ENCODE measurements at places on chromosomes 1 and 21.

DNA sequence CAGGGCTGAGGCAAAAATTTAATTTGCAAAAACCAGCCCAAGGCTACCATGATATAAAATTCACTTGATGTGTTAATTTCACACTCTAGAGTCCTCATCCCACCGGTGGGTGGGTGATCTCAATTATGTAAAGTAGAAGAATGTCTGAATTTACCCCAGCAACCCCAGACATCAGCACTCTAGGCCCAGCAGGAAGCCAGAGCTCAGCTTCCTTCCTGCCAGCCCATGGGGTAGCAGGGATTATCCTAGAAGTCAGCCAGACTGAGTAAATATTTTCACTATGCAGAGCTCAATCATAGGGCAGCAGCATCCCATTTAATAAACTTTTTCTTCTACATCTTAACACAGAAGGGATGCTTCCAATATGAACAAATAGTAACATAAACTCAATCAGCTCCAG lies 71.0 kb downstream of the SIPA1L2 start:
- DNase-seq, result no peak

DNA sequence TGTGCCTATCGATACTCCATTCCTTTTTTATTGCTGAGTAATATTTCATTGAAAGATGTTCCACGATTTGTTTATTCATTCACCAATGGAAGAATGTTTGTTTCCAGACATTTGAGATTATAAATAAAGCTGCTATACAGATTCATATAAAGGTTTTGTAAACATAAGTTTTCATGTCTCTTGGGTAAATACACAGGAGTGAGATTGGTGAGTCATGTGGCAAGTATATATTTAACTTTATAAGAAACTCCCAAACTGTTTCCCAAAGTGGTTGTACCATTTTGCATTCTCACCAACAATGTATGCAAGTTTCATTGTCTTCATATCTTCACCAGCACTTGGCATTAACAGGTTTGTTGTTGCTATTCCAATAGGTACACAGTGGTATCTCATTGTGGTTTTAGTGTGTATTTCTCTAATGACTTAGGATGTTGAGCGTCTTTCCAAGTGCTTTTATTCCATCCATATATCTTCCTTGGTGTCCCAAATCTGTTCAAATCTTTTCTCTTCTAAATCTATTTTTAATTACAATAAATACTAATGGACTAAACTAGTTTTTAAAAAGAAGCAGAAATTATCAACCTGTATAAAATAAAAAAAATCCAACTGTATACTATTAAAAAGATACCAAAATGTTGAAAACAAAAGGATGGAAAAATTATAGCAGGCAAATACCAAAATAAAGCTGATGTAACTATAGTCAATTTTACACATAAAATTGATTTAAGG lies 6.6 kb downstream of the SLC9C2 start:
- DNase-seq, result no peak

- DNase-seq, result no peak
Measured at GRCh38 chr1:174958396-174958795, 41.4 kb upstream of the CACYBP start.

DNA sequence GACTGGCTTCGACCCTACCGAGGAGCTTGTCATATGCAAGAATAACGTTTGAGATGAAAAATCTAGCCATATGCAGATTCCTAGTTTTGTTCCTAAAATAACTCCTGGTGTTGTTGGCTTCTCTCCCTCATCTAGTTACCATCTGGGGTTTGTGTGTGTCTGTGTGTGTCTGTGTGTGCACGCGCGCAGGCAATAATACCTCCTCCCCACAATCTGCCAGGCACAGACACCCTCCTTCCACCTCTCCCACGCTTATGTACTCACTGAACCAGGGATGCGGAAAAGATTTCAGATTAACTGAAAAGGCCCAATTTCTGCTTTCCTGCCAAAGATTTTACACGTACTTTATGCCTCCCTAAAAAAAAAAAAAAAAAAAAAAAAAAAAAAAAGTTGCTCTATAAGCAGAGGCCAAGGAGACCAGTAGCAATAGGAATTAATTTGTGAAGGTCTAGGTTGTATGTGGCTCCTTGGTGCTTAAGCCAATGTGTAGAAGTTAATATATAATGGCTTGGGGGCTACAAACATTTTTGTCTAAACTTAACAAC lies 452.7 kb downstream of the NUF2 start:
- DNase-seq, result no peak

DNA sequence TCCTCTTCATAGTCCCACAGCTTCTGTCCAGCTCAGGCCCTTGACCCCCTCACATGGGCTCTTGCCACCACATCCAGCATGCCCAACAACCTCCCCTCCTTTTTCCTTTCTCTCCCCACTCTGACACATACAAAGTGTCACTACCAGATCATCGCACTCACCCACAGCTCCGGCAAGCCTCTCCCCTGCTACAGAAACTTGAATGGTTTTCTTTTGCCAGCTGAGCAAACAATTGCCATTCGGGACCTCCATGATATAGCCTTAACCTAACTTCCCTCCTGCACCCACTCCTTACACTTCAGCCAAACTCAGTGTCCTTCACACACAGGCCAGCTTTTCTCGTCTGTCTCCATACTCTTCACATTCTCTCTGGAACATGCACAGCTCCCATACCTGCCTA lies 43.3 kb downstream of the MAB21L3 start:
- DNase-seq, result no peak

DNA sequence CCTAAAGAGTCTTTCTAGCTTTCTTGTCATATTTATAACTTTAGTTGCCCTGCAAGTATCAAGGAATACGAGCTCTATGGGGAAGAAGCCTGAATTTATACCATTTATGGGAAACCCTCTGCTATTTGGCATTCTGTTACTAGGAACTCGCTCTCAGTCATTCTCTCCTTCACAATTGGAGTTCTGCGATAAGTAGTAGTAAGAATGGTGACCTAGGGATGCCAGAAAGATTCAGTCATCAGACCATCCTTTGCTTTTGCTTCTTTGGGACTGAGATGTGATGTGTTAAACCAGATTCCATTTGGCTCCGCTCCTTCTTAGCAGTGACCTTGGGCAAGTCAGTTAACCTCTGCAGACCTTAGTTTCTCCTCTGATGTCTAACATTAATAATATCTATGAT lies 256.5 kb downstream of the FGGY start:
- no peak for DNase-seq

- DNase-seq, result no peak
Measured at GRCh38 chr1:180785291-180785690, 127.4 kb upstream of the KIAA1614 start.

- DNase-seq, result no peak
Measured at GRCh38 chr1:235932090-235932510, 65.4 kb upstream of the LYST start.

- no peak for DNase-seq
Measured at GRCh38 chr1:23079025-23079424, 59.8 kb downstream of the KDM1A start.

DNA sequence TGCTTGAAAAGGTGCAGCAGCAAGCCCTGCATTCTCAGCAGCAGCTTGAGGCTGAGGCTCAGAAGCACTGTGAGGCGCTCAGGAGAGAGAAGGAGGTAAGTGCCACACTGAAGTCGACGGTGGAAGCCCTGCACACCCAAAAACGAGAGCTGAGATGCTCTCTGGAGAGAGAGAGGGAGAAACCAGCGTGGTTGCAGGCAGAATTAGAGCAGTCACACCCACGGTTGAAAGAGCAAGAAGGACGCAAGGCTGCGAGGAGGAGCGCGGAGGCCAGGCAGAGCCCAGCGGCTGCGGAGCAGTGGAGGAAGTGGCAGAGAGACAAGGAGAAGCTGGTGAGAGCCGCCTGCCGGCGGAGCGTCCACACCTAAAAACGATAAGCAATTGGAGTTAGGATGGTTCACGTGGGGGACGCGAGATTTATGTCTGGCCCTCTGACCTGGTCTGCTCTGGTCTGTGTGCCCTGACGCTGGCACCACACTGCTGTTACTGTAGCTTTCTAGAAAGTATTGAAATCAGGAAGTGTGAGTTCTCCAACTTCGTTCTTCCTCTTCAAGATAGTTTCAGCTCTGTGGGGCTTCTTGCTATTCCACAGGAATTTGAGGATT lies 26.7 kb upstream of the DIP2A start:
- no peak for DNase-seq

GRCh38 chr1:100353071-100353801 lies 930 bp downstream of the CDC14A start:
- DNase-seq, result no peak

- DNase-seq, result no peak
Measured at GRCh38 chr1:201146626-201147390, 7.5 kb downstream of the TMEM9 start.

Measured in ascending aorta (tissue), 2 donors.